ENCODE measurements at places on chromosomes 5 and 9.

DNA sequence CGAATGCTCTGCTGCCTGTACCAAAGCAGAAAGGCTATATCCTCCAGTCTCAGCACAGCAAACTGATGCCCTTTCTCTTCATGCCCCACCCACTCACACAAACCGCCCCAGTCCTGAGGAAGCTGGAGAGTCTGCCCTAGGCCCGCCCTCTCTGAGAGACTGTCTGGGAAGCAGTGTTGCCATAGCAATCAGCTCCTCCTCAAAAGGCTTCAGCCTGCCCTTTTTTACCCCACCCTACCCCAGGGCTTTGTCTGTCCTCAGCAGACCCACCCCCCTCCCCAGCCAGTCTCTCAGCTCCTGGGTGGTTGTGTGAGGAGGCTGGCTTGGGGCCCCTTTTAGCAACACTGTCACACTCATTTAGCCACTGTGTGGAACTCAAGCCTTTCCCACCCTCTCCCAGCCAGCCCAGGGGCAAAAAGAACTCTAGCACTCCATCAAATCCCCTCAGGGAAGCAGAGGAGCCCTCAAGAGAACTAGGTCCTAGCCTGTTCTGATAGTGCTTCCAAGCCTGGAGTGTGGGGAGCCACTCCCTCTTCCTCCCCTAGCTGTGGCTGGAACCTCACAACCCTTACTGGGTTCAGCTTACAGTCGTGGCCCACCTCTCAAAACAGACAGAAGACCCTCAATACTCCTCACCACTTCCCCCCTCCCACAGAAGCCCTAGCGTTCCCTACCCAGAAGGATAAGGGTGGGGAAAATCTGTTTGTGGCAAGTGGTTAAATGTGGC lies 1.4 kb downstream of the ATOSB start:
- DNase-seq, result peak; percentile 78

DNA sequence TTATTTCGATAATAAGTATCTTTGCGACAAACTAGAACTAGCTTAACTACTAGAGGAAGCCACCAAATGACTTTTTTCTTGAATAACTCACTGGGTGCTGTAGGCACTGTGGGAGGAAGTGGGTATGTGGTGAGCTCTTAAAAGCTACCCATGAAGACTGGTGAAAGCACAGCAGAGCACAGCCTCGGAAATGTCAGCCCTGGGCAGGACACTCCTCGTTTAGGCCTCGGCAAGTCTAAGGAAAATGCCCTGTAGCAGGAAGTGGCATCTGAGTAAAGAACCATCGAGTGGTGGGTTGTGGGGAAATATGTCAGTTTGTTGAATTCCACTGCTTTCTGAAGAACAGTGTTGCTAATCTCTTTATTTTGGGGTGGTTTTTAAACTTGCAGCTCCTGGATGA lies 44.0 kb upstream of the NCS1 start:
- peak; percentile 79 for DNase-seq

DNA sequence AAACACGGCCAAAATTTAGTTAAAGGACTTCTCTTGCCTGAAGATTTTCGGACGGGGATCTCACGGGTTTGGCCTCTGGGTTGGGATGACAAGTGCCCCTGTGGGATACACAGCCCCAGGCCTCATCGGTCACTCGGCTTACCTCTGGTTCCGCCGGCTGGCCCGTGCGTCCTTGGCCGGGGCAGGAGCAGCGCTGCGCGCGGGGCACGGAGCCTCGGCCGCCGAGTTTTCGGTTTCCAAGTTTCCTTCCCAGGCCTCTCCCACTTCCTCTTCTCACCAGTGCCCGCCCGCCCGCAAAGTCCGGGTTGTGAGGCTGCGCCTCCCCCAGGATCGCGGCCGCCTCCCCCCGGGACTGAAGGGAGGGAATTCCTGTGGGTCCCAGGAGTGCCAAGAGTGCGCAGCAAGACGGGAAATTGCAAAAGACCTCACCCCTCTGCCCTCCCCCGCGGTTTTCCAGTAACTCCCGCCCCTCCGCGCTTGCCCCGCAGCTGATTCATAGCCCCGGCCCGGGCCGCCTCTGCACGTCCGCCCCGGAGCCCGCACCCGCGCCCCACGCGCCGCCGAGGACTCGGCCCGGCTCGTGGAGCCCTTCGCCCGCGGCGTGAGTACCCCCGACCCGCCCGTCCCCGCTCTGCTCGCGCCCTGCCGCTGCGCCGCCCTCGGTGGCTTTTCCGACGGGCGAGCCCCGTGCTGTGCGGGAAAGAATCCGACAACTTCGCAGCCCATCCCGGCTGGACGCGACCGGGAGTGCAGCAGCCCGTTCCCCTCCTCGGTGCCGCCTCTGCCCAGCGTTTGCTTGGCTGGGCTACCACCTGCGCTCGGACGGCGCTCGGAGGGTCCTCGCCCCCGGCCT lies at the start of gene OSMR:
OSMR (plus strand) TSS at position 487 of the 853 bp plus-strand sequence. CDS start 23,033 bp downstream, outside the sequence.
- peak; percentile 25 for DNase-seq

DNA sequence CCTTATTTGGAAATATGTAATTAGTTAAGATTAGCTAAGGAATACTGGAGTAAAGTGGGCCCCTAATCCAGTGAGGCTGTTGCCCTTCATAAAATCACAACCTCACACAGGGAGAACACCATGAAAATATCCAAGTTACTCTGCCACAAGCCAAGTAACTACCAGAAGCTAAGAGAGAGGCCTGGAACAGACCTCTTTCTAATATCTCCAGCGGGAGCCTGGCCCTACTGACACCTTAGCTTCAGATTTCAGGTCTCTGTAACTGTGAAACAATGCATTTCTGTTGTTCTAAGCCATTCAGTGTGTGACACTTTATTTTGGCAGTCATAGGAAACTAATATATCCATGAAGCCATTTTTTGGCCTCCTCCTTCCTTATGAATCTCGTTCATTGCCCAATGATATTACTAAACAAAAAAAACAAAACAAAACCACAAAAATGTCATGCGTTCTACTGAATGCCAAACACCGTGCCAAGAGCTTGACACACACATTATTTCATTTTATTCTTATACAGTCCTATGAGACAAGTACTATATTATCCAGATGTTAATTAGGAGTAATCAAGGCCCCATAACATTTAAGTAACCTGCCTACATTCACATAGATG lies 699.0 kb downstream of the MAT2B start:
- no peak for DNase-seq

GRCh38 chr9:114086009-114086408 lies 7.9 kb upstream of the AMBP start:
- DNase-seq, result no peak

- no peak for DNase-seq
These were observed 26.2 kb downstream of the GNAQ start for GRCh38 chr9:78005231-78006002.

DNA sequence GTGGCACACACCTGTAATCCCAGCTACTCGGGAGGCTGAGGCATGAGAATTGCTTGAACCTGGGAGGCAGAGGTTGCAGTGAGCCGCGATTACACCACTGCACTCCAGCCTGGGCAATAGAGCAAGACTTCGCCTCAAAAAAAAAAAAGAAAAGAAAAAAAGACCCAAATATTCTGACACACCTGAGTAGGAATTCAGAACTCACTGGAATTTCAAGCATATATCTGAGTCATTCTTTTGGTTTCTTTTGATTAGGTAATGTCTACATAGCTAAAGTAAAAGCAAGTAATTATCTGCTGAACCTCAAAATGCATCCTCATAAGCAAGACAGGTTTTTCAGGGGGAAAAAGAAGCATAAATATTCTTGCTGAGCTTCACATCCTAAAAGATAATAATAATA lies 35.9 kb downstream of the ANKRD31 start:
- no peak for DNase-seq

GRCh38 chr5:131635684-131636572 lies 899 bp upstream of the RAPGEF6 start:
- DNase-seq, result no peak

DNA sequence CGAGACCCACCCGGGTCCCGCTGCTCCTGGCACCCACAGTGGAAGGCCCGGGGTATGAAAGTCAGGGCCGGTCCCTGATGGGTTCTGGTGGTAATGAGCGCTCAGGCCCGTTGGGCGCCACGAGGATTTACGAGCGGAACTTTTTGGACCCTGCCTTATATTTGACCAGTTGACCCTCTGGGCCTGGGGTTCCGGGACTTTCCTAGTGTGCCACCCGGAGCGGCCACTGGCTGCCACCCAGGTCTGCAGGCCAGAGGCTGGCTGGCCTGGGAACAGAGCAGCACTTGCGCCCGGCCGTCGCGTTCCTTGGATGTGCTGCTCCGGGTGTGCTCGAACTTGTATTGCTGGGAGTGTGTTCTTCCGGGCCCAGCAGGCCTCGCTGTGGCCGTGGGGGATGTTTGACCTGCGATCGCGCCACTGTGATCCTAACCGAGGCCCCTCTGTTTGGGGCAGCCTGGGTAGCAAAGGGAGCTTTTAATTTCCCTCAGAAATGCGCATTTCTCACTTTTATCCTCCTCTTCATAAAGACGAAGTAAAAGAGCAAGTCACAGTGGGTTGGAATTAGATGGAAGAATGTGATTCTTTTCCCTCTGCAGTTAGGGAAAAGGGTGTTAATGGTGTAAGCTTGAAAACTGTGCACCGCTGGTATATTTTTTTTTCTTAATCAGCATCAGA lies 1.2 kb downstream of the F2RL1 start:
- no peak for DNase-seq

DNA sequence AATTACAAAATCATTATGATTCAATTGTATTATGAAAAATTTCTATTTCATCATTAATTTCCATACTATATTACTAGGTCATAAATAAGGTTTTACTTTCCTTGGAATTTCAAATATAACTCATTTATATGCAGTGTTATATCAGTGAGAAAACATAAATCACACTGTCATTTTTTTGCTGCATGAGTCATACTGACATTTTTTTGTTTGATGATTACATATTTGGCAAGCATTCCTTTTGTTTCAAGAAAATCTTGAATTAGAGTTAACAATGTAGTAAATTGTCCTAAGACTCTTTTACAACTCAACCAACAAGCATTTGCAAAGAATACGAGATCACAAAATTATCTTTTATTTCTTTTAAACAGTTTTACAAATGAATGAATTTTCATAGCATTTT lies 298.4 kb upstream of the SEMA6A start:
- DNase-seq, result no peak

DNA sequence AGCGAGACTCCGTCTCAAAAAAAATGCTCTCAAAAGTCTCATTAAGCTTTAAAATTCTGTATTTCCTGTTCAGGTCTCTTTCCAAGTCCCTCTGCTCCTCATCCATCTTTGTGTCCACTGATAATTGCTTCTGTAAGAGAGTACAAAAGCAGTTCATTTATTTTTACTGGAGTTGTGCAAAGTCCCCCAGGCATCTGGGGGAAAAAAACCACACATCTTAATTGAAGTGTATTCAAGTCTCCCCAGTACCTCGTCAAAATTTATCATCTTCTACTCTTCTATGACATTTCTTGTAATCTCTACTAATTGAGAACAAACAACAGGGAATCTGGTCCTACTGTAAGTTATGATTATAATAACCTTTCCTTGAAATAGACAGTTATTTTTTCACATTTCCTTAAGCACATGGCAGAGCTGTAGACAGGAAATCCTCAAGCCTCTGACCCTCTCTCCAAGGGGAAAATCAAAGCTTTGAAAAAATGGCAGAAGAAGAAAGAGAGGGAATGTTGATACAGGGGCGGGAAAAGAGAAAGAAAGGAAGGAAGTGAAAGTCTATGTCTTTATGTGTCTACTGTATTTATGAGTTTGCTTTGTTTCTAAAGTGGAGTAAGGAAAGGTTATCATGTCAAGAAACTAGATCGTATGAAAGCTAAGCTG lies 51.5 kb downstream of the RAI14 start:
- DNase-seq, result no peak

GRCh38 chr9:133995012-133995896 lies 3.1 kb upstream of the VAV2 start:
- DNase-seq, result no peak
